ENCODE measurements at places on chromosomes 1 and 21.
A peak's percentile ranks its signal among the peaks of the same experiment; 100 is the strongest.

DNA sequence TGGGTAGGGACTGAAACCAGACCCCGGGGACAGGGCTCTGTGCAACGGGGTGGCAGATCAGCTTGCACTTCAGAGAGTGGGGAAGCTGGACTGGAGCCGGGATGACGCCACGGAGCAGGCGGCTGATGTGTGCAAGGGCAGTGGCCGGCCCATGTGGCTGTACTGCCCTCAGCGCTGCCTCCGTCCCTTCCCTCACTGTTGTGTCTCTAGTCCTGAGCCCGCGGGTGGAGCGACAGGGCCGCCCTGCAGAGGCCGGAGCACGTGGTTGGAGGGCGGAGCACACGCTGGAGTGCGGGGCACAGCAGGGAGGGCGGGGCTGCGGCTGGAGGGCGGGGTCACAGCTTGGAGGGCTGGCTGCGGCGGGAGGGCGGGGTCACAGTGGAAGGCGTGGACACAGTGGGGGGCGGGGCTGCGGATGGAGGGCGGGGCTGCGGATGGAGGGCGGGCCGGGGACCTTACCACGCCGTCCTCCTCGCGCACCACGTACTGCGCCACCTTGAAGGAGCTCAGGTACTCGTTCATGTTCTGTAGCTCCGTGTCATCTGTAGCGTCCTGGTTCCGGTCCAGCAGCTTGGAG is 52.4 kb downstream of the CHD5 start:
- peak; percentile 71 for DNase-seq

DNA sequence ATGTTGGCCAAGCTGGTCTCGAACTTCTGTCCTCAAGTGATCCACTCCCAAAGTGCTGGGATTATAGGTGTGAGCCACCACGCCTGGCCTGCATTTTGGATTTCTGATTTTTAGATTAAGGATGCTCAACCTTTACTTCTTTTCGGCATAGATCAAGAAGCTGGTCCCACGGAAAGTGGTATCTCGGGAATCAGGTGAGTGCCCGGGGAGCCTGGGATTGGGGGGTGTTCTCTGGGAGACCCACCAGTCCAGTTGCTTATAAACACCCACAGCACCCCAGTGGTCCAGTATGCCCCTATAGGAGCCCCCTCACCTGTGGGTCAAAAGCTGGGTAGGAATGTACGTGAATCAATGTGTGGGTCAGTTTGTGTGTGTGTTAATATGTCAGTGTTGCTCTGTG is 3.2 kb downstream of the SH3D21 start:
- DNase-seq, result no peak

- DNase-seq, result no peak
These were observed 1015.6 kb downstream of the PLA2G4A start for GRCh38 chr1:187844313-187844712.

- DNase-seq, result no peak
These were observed 86.0 kb downstream of the SLC25A24 start for GRCh38 chr1:108114033-108114599.

GRCh38 chr1:24228311-24228710 is 41.2 kb upstream of the IFNLR1 start:
- DNase-seq, result no peak

DNA sequence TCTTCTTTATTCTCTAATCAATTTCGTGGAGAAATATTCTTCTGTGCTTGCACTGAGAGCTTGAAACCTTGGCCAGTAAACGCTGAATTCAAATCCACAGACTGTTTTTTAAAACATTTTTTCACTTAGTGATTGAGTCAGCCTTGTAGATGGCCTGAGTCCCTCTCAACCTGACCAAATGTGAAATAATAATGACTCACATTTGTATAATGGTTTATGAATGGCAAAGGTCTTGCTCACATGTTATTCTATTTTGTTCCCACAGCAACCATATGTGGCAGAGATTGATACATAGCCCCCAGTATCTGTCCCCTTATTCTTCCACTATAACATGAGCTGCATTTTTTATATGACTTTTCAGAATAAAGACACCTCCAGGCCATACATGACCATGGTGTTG is 47.8 kb upstream of the CCDC190 start:
- DNase-seq, result no peak

GRCh38 chr1:209527993-209528717 is 55.4 kb upstream of the CAMK1G start:
- no peak for DNase-seq

DNA sequence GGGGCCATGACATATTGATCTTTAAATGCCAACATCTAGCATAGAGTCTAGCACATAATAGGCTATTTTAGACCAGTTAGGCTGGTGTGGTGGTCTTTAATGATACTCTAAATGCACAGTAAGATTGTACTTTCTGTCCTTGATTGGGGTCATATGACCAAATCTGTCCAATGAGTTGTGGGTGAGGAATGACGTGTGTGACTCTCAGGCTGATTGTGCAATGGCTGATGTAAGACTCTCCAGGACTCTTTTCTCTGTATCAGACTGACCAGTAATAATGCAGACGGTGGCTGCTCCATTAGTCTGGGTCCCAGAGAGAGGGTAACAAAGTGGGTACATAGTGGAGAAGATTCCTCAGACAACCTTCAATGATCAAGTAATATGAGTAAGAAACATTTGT is 541.6 kb upstream of the CAMK1G start:
- no peak for DNase-seq

DNA sequence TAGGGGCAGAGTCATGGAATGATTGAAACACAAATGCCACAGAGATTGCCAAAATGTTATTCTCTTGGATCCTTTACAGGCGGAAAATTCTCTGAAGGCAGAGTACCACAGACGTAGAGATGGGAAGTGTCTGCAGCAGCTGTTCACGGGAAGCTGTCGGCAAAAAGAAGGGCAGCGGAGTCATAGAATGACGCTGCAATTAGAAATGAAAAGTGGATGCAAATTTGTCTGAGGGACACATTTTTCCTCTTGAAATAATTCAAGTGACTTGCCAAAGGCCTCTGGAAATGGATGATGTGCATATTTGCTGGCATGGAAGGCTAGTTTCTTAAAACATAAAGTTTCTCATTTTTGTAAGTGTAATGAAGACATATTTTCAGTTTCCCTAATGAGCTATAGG is 77.5 kb upstream of the PLD5 start:
- DNase-seq, result no peak
